ENCODE measurements at places on chromosomes 1 and 21.

DNA sequence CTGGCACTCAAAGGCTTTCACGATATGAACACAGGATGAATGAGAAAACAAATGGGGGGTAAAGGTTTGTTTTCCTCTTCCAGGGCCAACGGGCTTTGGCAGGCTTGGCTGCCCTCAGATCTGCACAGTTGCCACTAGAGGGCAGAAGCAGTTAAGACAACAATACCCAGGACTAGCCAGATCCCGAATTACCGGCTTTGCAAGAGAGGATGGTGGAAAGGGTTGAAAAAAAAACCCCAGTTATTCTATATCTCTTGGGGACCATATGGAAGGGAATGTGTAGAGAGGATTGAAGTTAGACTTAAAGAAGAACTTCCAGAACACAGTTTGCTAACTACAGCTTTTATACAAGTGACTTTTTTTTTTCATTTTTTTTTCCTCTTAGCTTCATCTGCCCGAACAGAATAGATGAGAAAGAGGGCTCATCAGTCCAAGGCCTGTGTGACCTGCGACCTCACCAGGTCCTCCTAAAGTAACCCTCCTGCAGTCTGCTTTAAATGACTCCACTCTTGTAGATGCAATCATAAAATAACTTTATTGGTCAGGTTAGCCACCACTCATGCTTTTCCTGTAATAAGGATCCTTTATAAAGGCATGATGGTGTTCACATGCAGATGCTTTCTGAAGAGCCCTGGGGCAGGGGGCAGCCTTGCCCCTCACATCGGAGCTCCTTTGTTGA is 10.7 kb downstream of the FMOD start:
- peak; percentile 37 for DNase-seq

DNA sequence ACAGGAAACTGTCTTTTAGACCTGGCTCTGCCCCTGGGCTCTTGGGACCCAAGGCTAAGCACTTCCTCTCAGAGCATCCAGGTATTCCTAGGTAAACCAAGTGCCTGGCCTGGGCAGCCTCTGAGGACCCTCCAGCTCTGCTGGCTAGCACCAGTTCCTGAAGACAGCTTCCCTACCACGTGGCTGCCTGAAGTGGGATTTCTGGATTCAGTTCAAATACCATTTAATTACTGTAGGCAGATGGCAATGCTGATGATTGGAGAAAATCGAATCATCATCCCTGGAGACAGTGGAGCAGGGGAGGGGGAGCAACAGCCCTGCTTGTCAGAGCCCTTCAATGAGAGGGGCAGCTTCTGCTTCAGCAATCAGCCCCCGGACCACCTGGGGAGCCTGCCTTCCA is 11.9 kb downstream of the KIF21B start:
- no peak for DNase-seq

GRCh38 chr1:117633936-117634335 is 28.1 kb downstream of the TENT5C start:
- no peak for DNase-seq

DNA sequence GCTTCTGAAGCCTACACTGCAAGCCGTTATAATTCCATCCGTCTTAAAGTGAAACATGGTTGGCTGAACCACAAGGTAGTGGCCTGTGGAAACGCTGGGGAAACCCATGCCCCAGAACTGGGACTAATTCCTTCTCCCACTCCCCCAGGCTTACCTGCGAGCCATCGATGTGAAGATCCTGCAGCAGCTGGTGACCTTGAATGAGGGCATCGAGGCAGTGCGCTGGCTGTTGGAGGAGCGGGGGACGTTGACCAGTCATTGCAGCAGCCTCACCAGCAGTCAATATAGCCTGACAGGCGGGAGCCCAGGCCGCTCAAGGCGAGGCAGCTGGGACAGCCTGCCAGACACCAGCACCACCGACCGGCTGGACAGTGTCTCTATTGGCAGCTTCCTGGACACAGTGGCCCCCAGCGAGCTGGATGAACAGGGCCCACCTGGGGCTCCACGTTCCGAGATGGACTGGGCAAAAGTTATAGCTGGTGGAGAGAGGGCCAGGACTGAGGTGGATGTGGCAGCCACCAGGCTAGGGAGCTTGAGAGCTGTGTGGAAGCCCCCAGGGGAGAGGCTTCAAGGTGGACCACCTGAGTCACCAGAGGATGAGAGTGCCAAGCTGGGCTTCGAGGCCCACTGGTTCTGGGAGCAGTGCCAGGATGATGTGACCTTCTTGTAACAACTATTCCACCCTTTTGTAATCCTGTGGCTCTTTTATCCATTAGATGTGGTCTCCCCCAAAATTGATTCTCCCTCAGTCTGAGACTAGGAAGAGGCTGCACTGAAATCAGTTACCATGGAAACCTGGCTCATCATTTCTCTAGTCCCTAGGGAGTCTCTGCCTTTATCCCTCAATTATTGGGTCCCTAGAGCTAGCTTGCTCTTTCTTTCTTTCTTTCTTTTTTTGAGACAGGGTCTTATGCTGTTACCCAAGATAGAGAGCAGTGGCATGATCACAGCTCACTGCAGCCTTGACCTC is 16.7 kb downstream of the LURAP1 start:
- DNase-seq, result no peak

- no peak for DNase-seq
Observed at GRCh38 chr1:96782856-96783255, 61.3 kb downstream of the PTBP2 start.

GRCh38 chr1:246092136-246092535 is 414.9 kb downstream of the SMYD3 start:
- no peak for DNase-seq

DNA sequence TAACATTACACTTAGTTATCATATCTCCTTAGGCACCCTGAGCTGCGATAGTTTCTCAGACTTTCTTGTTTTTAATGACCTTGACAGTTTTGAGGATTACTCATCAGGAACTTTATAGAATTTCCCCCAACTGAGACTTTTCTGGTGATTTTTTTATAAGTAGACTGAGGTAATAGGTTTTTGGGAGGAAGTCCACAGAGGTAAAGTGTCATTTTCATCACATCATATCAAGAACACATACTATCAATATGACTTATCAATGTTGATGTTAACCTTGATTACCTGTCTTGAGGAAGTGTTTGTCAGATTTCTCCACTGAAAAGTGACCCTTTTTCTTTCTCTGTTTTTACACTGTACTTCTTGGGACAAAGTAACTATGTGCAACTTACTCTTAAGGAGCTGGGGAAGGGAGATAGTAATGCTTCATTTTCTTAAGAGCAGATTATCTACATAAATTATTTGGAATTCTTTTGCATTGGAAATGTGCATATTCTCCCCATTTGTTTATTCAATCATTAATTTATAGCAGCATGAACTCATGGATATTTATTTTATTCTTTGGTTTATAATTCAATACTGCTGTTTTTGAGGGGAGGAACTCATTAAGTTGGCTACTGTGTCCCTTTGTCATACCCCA is 72.8 kb upstream of the HSD17B7 start:
- no peak for DNase-seq

DNA sequence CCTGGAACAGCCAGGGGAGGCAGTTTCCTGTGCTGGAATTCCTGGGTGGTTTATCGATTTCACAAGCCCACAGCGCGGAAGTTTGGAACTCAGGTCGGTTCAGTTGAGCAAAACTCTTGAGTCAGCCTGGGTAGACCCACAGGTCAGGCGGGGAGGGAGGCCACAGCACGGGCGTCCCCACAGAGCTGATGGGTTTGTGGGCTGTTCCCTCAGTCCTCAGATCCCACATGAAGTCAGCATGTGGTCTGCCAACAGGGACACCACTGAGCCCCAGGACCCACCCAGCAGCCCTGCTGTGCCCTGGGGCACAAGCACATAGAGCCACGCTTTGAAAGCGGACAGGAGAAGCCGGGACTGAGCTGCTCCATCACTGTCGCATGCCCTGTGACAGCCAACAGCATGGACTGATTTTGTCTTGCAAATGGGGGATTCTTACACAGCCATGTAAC is 17.4 kb downstream of the BMP8A start:
- DNase-seq, result no peak

DNA sequence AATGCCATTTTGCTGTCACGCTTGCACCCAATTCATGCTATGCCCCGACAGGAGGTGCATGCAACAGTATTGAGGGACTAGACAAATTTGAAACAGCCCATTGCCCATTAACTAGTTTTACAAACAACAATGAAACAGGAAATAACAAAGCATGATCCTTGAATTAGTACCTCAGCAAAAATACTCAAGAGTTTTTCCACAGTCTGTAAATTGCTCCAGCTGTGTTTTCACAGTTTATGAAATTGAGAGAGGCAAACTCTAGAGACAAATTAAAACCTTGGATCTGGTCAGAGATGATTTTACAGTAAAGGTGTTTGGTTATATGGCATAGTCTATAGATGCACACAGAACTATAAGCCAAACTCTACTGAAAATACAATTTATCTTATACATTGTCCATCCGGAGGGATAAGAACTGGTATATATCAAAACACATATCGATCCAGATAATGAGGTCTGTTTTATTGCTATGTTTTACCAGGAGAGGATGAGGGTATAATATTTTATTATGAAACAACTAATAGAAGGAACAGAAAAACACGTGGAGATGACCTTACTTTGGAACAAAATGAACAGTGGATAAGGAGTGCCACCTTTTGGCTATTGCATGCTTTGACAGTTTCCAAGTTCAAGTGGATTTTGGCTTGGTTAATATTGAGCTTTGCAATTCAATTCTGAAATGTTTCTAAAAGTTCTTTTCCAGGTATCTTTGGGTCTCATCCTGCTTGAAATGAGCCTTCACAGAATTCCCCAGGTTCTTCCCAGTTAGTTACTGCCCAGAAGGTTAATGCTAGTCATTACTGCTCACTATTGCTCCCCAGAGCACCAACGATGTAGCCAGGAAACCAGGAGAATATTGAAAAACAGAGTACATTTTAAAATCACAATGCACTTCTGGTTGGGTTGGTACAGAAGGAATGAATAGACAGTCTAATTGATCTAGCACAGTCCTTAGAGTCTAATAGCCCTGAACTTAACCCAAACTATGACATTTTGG is 45.7 kb downstream of the ZC3H11B start:
- DNase-seq, result no peak

Data from T-helper 9 cell (primary cell).